ENCODE measurements at places on chromosomes 1 and 21.

GRCh38 chr1:172742599-172743500, 83.9 kb downstream of the FASLG start:
- no peak for DNase-seq
- peaks cover 31% of the 10 kb centered on the region for H3K27me3 ChIP-seq
- no peak overlapping the region for H3K4me3 ChIP-seq

GRCh38 chr1:84844094-84844493, 48.9 kb downstream of the LPAR3 start:
- no peak overlapping the region for H3K4me3 ChIP-seq
- H3K4me1 ChIP-seq, result peaks cover 15% of the 10 kb centered on the region

DNA sequence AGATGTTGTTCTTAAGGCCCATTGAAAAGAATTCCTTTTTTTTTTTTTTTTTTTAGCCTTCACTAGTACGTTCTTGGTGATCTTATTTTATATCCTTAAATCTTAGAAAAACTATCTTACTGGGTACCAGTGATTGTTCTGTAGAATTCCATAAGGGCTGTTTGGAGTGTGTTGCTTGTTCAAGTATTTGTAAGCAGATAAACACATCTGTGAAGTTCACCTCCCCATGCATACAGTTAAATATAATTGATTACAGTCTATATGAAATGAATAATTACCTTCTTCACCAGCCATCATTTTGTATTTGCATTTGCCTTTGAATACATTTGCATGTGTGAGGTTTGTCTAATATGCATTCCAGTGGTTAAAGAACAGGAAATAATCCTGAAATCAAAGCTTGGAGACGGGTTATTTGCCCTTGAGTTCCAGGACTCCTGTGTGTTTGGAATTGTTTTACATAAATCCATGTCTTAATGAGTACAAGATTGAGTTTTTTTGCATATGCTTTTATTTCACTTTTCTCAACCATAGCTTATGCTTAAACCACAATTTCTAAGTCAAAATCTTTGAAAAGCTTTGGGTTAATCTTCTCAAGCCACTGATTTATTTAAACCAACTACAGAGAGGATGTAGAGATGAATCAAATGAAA, 73.1 kb downstream of the VPS13D start:
- no peaks in the 10 kb centered on the region for H3K27me3 ChIP-seq
- peaks cover 19% of the 10 kb centered on the region for H3K36me3 ChIP-seq
- peaks cover 14% of the 10 kb centered on the region for H3K4me1 ChIP-seq
- H3K4me3 ChIP-seq, result no peak overlapping the region

- H3K36me3 ChIP-seq, result no peaks in the 10 kb centered on the region
- DNase-seq, result no peak
- no peak overlapping the region for H3K27ac ChIP-seq
- no peaks in the 10 kb centered on the region for H3K4me1 ChIP-seq
- H3K4me3 ChIP-seq, result no peak overlapping the region
These were observed 10.1 kb downstream of the CCDC27 start for GRCh38 chr1:3762151-3762872.

DNA sequence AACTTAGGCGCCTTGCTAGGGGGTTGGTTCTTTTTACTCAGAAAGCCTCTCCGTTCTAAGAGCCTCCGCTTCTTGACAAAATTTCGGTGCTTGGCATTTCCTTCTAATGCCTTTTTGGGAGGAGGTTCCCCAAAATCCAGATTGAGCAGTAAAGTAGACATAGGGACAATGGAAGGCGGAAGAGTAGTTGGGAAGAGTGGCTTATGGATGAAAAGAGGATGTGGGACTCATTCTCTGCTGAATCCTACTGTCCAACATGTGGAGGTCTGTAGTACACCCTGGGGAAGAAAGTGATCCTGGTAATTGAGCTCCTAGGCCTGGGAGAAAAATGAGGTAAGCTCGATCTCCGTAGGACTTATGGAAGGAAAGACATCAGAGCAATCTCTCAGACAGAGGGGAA, 777 bp upstream of the METTL25B start:
- H3K4me1 ChIP-seq, result peaks cover 23% of the 10 kb centered on the region
- H3K36me3 ChIP-seq, result peaks cover 10% of the 10 kb centered on the region
- H3K27me3 ChIP-seq, result no peaks in the 10 kb centered on the region
- no peak for DNase-seq
- H3K27ac ChIP-seq, result peak overlapping the region; percentile 94

GRCh38 chr1:186620566-186621350, 59.5 kb downstream of the PTGS2 start:
- no peak overlapping the region for H3K4me3 ChIP-seq
- peaks cover 34% of the 10 kb centered on the region for H3K4me1 ChIP-seq
- no peaks in the 10 kb centered on the region for H3K36me3 ChIP-seq

DNA sequence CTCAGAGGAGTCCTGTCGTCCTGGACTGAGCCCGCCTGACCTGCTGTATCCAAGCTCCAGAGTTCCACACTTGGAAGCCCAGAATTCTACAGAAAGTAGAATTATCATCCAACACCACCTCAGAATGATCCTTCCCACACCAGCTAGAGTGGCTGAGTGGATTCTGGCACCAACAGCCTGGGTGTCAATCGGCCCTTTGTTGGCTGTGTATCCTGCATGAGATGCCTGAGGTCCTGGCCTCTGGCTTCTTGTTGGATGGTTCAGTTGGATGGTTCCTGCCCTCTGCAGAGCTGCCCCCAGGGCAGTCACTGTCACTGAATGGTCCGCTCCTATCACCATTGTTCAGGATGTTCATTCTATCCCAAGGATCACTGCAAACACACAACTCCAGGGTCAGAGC, 49.8 kb downstream of the PGBD5 start:
- no peak overlapping the region for H3K4me3 ChIP-seq
- peaks cover 8% of the 10 kb centered on the region for H3K36me3 ChIP-seq
- peaks cover 27% of the 10 kb centered on the region for H3K27me3 ChIP-seq
- no peak for DNase-seq
- H3K27ac ChIP-seq, result no peak overlapping the region

Data from activated T-cell treated with anti-CD3 and anti-CD28 coated beads, Interleukin-2, amount 50 U/mL, for 72 hours (primary cell).